ENCODE measurements at places on chromosomes 7 and 10. TPM values are rescaled to one million over a fixed set of nuclear protein-coding genes. Genes with fewer than 3 reads are reported as not detected.

Gene ANKRD30A
- total RNA-seq = not detected

Gene OPALIN
- not detected for total RNA-seq

Gene HOGA1
- not detected for total RNA-seq

Gene TBATA
- total RNA-seq = not detected

Gene VSTM4
- total RNA-seq = 9.5 TPM

Gene CELF2
- 0.24 TPM for total RNA-seq

Gene STAG3
- total RNA-seq = 0.77 TPM

Gene NCF1
- total RNA-seq = not detected

Gene ZNF679
- not detected for total RNA-seq

Gene DENND11
- total RNA-seq = 17.1 TPM

Gene GNG11
- total RNA-seq = 21.6 TPM

DNA sequence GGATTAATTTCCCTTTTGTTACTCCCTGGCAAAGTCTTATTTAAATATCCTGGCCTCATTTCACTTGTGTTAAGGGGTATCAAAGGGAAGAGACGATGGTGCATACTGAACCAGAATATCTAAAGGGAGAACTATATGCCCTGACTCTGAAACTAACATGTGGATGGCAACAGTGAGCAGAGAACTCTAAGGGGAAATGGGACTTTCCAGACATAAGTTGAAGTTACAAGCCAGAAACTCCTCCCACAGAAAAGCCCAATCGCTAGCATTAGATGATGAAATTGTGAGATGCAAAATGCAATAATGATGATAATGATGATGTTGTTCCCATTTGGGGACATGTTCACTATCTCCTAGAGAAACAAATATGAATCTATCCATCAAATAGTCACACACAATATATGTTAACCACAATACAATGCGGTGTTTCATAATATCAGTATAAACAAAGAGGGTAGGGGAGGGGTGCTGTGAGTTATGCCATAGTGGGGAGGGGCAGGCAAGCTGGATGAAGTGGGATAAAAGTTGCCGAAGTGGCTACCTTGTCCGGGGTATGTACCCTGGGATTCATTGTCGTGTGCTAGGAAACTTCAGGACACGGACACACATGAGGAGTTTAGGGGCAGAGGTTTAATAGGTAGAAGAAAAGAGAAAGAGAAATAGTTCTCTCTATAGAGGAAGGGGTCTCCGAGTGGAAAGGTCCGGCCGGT is 37.1 kb downstream of the TMEM229A start:
- DNase-seq = no peak

DNA sequence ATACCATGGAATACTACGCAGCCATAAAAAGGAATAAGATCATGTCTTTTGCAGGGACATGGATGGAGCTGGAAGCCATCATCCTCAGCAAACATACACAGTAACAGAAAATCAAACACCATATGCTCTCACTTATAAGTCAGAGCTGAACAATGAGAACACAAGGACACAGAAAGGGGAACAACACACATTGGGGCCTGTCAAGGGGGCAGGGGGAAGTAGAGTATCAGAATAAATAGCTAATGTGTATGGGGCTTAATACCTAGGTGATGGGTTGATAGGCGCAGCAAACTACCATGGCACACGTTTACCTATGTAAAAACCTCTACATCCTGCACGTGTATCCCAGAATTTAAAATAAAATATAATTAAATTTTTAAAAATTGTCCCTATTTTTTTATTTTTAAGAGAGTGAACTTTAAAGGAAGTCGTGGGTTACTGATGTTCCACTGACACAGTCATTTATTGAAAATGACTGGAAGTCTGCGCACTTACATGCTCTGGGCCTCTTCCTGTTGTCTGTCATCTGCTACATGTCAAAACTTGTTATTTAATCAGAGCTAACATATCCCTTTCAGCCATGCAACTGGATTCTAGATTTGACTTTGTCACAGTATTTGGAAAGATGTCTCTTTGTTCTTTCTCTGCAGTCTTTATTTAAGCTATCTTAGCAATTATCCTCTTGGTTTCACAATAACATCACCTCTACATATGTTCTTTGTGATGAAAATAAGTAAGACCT is 73.7 kb upstream of the ABCB5 start:
- DNase-seq = no peak

DNA sequence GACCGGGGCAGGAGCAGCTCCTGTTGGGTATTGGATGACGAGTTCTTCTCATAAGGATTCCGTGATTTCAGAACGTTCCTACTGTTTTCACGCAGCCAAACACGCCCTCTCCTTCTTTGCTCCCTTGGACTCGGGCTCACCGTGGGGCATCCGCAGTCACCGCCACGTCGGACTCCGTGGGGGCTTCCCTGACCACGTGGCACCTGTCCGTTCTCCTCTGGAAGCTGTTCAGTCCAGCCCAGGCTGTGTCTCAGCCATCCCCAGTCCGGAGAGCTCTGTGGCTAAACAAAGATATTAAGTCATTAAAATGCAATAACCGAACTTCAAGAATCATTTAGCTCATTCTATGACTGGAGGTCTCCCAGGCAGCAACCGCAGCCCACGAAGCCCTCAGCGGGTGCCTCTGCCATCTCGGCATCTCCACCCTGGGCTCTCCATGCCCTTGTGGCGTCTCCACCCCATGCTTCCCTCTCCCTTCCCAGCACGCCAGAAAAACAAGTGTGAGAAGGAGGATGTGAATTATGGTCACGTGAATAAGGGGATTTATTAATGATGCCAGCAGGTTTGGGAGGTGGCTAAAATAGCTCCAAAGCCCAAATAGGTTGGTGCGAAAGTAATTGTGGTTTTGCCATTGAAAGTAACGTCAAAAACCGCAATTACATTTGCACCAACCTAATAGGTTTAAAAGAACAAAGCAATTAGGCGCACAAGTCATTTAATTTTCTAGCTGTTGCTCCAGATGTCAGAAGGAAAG is 224.6 kb upstream of the PPP2R2D start:
- peak; percentile 16 for DNase-seq

DNA sequence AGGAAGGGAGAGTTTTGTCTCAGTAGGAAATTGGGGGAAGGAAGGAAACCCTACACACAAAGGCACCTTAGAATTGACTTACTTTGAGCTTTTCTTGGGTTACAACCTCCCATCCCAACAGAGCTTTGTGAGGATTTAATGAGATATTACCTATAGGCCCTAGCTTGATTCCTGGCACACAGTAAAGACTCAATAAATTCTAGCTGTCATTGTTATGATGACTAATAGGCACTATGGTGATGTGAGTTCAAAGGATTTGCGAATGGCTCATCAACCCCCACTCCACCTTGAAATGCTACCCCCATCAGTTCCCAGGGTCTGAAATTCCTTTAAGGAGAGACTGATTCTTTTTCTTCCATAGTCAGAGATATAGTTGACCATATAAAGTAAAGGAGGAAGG is 67.9 kb upstream of the SMNDC1 start:
- DNase-seq = peak; percentile 40

- DNase-seq = no peak
Observed at GRCh38 chr7:120441850-120442249, 168.9 kb downstream of the KCND2 start.

DNA sequence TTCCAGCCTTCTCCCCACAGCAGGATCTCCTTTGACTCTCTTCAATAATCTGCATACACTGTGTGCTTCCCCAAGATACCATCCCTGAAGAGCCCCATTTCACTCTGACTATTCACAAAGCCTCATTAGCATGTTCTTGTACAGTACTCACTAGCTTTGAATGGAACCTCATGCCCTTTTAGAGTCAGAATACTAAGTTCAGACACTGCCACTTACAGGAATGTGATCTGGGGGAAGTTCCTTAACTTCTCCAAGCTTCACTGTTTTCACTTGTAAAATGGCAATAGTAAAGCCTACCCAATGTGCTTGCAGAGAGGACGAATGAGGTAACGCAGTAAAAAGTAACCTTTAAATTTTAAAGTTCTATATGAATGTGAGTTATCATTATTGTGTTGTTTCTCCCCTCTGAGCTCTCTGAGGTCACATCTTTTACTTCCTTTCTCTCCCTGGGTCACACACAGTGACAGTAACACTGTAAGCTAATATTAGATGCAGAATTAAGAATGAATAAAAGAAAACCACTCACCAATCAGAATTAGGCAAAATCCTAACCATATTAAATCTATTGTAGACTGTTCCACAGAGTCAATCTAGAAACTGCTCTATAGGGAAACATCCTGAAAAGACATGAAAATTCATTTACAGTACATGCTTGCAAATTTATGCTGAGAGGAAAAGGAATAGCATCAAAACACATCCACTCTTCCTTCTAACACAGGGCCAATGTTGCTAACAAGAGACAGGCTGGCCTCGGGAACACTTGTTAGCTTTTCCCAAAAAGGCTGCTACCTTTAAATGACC is 64.2 kb upstream of the IL6 start:
- no peak for DNase-seq

GRCh38 chr7:98319176-98319575 is 37.7 kb downstream of the BRI3 start:
- DNase-seq = no peak

DNA sequence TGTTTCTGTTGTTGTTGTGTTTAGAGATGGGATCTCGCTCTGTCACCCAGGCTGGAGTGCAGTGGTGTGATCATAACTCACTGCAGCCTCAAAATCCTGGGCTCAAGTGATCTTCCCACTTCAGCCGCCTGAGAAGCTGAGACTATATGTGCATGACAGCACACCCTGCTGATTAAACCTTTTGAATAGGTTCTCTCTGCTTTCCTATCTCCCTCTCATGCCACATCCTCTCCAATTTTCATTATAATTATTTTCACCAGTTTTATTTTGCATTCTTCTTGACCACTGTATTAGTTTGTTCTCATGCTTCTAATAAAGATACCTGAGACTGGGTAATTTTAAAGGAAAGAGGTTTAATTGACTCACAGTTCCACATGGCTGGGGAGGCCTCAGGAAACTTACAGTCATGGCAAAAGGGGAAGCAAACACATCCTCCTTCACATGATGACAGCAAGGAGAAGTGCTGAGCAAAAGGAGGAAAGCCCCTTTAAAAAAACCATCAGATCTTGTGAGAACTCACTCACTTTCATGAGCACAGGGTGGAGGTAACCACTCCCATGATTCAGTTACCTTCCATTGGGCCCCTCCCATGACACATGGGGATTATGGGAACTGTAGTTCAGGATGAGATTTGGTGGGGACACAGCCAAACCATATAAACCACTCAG is 12.9 kb downstream of the AGK start:
- DNase-seq = no peak

GRCh38 chr10:22620140-22620857 is 94.1 kb downstream of the PIP4K2A start:
- peak; percentile 93 for DNase-seq

DNA sequence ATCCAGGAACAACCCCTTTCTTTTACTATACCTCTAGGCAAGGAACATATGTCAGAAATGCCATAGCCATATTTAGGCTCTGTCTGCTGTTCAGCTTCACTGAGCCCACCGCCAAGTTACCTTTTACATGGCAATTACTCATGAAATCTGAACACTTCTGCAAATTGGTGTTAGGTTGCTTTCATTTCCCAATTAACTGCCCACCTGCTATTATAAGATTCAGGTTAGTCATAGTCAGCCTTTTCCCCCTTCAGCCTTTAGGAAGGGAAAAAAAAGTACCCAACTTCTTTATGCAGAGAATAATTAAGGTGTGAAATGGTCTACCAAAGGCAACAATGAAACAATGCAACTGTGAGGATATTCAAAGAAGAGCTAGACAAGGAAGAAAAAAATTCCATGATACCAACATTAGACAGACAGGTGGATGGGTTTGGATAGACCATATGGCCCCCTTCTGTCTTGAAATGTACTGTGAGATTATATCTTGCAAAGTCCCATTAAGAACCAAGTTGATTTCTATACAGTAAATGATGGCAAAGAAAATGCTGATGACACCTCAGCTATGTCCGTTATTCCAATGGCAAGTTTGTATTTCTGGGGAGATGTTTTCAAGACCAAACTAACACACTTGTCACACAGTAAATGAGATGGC is 442.1 kb upstream of the NRP1 start:
- no peak for DNase-seq

DNA sequence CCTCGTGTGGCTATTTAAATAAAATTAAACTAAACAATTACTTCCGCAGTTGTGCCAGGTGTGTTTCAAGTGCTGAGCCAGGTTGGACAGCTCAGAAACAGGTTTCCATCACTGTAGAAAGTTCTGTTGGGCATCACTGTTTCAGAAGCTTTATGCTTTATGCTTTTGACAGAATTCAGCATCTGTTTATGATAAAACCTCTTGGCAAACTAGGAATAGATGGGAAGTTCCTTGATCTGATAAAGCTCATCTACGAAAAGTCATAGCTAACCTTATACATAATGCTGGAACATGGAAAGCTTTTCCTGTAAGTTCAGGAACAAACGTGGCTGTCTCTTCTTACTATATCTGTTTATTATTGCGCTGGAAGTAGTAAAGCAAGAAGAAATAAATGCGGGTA is 143.4 kb downstream of the DOCK1 start:
- no peak for DNase-seq

GRCh38 chr10:28467615-28468014 is 65.3 kb upstream of the WAC start:
- no peak for DNase-seq

DNA sequence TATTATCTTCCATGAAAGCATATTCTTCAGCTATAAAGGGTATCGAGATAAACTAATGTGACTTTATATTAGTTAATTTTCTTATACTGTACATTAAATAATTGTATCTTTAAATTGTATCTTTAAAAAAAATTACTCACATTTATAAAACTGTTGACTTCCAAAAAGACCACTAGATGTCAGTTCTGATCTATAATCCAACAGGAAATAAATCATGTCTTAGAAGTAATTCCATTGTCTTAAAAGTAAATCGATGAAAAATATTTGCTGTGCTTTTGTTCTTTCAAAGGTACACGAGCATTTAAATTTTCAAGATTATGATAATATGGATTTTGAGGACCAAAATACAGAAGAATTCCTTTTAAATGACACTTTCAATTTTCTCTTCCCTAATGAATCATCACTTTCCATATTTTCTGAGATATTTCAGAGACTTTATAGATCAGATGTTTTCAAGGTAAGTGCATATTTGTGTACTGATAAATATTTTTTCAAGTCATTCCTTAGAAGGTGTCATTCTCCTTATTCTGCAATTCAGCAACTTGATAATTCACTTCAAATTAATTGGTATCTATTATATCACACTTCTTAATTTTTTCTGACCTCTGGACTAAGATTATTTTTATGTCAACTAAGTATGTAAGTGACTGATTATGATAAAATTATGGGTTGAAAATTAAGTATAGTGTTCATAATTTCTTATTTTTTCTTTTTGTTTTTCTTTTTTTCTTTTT is 138.5 kb downstream of the CPED1 start:
- DNase-seq = no peak

DNA sequence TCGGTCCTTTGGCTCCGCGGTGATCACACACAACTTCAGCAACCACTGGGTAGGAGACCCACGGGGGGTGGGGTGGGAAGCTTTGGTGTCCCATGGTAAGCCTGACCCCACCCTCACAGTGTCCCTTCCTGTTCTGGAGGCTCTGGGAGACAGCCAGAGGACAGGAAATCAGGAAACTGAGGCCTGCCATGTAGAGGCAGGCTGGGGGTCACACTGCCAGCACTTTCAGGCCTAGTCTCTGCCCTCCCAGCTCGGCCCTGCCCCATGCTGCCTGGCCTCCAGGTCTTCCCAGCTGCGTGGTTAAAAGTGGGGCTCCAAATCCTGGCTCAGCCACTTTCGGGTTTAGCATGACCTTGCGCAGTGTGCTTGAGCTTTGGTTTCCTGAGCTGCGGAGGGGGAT is 10.9 kb downstream of the AQP1 start:
- DNase-seq = no peak

- no peak for DNase-seq
Observed at GRCh38 chr7:117839507-117839906, 33.7 kb downstream of the CTTNBP2 start.

All from Daoy (cell line).